Esophagus muscularis mucosa (tissue), 4 donors: ENCODE measurements at places on chromosomes 11 and 22.
A peak's percentile ranks its signal among the peaks of the same experiment; 100 is the strongest.

DNA sequence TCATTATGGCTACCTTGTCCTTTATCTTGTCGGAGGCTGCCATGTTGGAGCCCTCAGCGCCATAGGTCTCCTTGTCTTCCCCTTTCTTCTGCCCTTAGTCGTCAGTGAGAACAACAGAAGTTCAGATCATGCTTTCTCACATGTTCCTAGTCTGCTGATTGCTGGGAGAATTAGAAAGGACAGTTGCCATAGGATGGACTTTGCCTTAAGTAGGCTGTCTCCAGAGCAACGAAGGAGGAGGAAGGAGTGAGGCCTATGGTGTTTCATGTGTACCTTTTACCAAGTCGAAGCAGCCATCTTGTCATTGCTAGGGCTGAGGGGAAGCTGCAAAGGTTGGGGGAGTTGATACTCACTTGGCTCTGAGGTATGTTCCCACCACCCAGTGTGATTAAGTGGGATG lies 62.6 kb downstream of the SYT13 start:
- peaks cover 32% of the 10 kb centered on the region for H3K36me3 ChIP-seq
- H3K27me3 ChIP-seq = no peaks in the 10 kb centered on the region
- H3K4me3 ChIP-seq = no peak overlapping the region
- no peak for DNase-seq
- H3K4me1 ChIP-seq = no peaks in the 10 kb centered on the region
- no peak overlapping the region for H3K27ac ChIP-seq

GRCh38 chr11:65384301-65384889 lies 1.9 kb upstream of the SLC25A45 start:
- peaks cover 8% of the 10 kb centered on the region for H3K36me3 ChIP-seq
- no peak for DNase-seq

- no peaks in the 10 kb centered on the region for H3K27me3 ChIP-seq
- H3K4me1 ChIP-seq = peaks cover 75% of the 10 kb centered on the region
- DNase-seq = no peak
- no peaks in the 10 kb centered on the region for H3K36me3 ChIP-seq
- H3K27ac ChIP-seq = peak overlapping the region; percentile 16
Observed at GRCh38 chr22:23214398-23214797, 34.1 kb downstream of the BCR start.

GRCh38 chr22:47333625-47334024 lies 571.2 kb downstream of the TBC1D22A start:
- peak; percentile 62 for DNase-seq
- H3K27ac ChIP-seq = no peak overlapping the region
- no peaks in the 10 kb centered on the region for H3K36me3 ChIP-seq
- H3K4me1 ChIP-seq = no peaks in the 10 kb centered on the region

DNA sequence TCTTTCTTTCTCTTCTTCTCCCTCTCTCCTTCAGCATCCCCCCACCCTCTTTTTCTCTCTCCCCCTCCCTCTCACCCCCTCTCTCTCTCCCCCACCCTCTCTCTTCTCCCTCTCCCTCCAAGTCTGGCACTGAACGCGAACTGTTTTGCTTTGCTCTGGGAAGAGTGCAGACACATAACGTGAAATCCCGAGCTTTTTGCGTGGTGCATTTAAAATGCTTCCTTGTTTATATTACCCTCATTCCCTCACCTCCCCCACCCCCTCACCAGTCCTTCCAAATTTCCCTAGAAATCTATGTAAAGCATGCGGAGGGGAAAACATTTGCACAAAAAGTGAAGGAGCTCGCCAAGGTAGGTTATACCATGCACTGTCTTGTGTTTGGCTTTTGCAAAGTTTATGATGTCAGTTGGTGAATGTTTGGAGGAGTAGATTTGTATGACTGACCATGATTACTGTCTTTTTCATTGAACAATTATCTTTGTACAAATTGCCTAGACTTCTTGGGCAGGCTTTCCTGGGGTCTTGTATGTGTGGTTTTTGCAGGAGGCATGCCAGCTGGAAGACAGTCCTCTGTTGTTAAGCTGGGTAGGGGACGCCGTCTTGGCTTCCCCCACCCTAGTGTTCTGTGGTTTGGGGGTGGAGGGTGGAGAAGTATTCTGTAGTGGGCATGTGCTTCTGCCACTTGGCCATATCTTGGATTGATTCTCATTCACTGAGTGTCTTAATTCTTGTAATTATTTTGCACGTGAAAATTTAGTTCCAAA lies 123.7 kb upstream of the HSD17B12 start:
- no peak for DNase-seq
- no peaks in the 10 kb centered on the region for H3K36me3 ChIP-seq
- H3K27ac ChIP-seq = no peak overlapping the region
- H3K27me3 ChIP-seq = peaks cover 10% of the 10 kb centered on the region

DNA sequence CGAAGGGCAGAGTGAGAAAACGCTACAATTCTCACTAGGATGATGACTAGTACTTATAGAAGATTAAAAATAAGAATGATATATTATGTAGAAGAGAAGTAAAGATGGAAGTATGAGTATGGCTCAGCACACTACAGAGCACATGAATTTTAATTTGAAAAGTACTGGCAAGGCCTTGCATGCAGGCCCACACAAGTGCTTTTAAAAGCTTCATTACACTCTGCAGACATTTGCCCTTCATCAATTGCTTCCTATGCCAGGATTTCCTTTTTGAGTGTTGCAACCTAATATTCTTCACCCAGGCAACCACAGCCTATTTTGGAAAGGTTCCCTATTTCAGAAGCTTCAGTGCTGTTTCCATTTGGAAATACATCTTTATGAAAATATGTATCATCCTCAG lies 81.1 kb downstream of the LARGE2 start:
- no peaks in the 10 kb centered on the region for H3K36me3 ChIP-seq
- H3K4me3 ChIP-seq = no peak overlapping the region
- no peak for DNase-seq
- no peaks in the 10 kb centered on the region for H3K27me3 ChIP-seq
- H3K4me1 ChIP-seq = peaks cover 25% of the 10 kb centered on the region
- H3K27ac ChIP-seq = no peak overlapping the region

DNA sequence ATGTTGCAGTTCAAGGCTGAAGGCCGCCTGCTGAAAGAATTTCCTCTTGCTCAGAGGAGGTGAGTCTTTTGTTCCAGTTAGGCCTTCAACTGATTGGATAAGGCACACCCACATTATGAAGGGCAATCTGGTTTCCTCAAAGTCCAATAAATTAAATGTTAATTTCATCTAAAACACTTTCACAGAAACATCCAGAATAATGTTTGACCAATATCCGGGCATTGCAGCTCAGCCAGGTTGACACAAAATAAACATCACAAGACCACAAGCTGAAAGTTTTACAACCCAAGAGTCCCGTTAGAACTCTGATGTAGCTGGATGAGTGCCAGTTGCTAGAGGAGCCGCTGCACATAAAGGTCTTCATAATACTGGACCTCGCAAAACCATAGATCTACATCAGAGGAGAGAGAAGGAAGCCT lies 64.9 kb upstream of the EED start:
- no peak for DNase-seq
- H3K4me1 ChIP-seq = peaks cover 20% of the 10 kb centered on the region
- H3K27me3 ChIP-seq = no peaks in the 10 kb centered on the region

- H3K4me1 ChIP-seq = no peaks in the 10 kb centered on the region
- H3K36me3 ChIP-seq = no peaks in the 10 kb centered on the region
- H3K4me3 ChIP-seq = no peak overlapping the region
Observed at GRCh38 chr11:19076744-19077589, 16.4 kb upstream of the MRGPRX2 start.

GRCh38 chr22:20457506-20458240 lies 20.0 kb upstream of the SCARF2 start:
- no peak overlapping the region for H3K27ac ChIP-seq
- DNase-seq = no peak
- H3K4me1 ChIP-seq = no peaks in the 10 kb centered on the region

- H3K27ac ChIP-seq = peak overlapping the region; percentile 54
- no peaks in the 10 kb centered on the region for H3K27me3 ChIP-seq
- no peak for DNase-seq
- H3K36me3 ChIP-seq = no peaks in the 10 kb centered on the region
- H3K4me3 ChIP-seq = peak overlapping the region; percentile 0
Observed at GRCh38 chr22:41557401-41558240, 3.2 kb upstream of the CSDC2 start.

DNA sequence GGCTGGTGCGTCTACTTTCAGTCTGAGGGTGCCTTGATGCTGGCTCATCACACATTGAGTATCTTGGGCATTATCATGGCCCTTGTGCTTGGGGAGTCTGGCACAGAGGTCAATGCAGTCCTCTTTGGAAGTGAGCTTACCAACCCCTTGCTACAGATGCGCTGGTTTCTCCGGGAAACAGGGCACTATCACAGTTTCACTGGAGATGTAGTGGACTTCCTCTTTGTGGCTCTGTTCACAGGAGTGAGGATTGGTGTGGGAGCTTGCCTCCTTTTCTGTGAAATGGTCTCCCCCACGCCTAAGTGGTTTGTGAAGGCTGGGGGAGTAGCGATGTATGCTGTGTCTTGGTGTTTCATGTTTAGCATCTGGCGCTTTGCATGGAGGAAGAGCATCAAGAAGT lies 4.9 kb downstream of the TLCD5 start:
- H3K4me1 ChIP-seq = peaks cover 62% of the 10 kb centered on the region
- H3K4me3 ChIP-seq = no peak overlapping the region
- DNase-seq = no peak
- peaks cover 18% of the 10 kb centered on the region for H3K36me3 ChIP-seq

DNA sequence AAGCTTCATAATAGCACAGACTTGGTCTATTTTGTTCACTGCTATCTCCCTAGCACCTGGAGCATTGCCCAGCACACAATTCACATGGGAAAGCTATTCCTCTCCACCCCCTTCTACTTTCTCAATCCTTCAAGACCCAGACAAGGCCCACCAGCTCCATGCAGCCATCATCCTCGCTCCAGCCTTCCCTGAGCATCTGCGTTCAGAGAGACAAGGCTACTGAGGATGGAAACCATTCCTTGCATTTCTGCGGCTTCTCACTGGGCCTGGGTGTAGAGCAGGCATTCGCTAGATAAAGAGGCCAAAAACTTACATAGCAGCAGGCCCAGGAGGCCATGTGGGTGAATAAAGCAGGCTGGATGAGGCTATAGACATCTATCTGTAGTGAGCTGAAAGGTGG lies 530.8 kb downstream of the BUD13 start:
- no peak overlapping the region for H3K4me3 ChIP-seq
- peaks cover 8% of the 10 kb centered on the region for H3K4me1 ChIP-seq
- H3K27ac ChIP-seq = no peak overlapping the region
- H3K36me3 ChIP-seq = no peaks in the 10 kb centered on the region
